ENCODE measurements at places on chromosomes 3 and 15. TPM values are rescaled to one million over a fixed set of nuclear protein-coding genes. Genes with fewer than 3 reads are reported as not detected.

GPR87 gene
- not detected for polyA plus RNA-seq

TLR9 gene
- polyA plus RNA-seq = 0.20 TPM

ANKRD34C gene
- 0.12 TPM for polyA plus RNA-seq

FBXL2 gene
- 55.7 TPM for polyA plus RNA-seq

MRAS gene
- polyA plus RNA-seq = 27.6 TPM

PDCD10 gene
- 62.8 TPM for polyA plus RNA-seq

TF gene
- polyA plus RNA-seq = 165 TPM

EFHB gene
- polyA plus RNA-seq = 32.9 TPM

ANKUB1 gene
- polyA plus RNA-seq = 2.5 TPM

DUOX1 gene
- polyA plus RNA-seq = 2.8 TPM

KCNH8 gene
- 2.0 TPM for polyA plus RNA-seq

HTR3E gene
- polyA plus RNA-seq = not detected

WDR93 gene
- 31.9 TPM for polyA plus RNA-seq

RASL12 gene
- 43.9 TPM for polyA plus RNA-seq

EPHA6 gene
- 33.0 TPM for polyA plus RNA-seq

GHRL gene
- polyA plus RNA-seq = 1.0 TPM

STXBP5L gene
- 2.3 TPM for polyA plus RNA-seq

AQP9 gene
- polyA plus RNA-seq = 3.1 TPM

LARP6 gene
- 105 TPM for polyA plus RNA-seq

SI gene
- polyA plus RNA-seq = 2.9 TPM

FAM81A gene
- polyA plus RNA-seq = 4.4 TPM

ZNF660 gene
- polyA plus RNA-seq = 4.1 TPM

Data from testis (tissue), 5 donors.